CD8-positive, alpha-beta memory T cell (primary cell): ENCODE measurements at places on chromosomes 7 and 10.

DNA sequence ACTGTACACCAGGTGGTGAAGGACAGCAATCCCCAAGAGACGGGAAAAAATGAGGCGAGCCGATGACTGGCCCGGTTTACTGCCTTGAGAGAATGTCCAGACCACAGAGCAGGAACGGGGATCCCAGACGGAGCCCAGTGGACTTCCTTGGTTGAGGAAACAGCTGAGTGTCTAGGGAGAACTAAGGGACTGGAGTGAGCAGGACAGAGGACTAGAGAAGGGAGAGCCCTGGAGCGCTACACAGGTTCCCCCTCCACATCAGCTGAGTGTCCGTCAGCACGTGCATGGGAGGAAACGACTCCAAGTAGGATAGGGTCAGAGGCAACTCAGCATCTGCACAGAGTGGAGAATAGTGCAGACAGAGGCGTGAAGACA, 7.1 kb upstream of the WDR86 start:
- H3K4me3 ChIP-seq = no peak overlapping the region
- no peaks in the 10 kb centered on the region for H3K4me1 ChIP-seq
- no peak for DNase-seq
- H3K36me3 ChIP-seq = no peaks in the 10 kb centered on the region
- no peak overlapping the region for H3K27ac ChIP-seq
- no peaks in the 10 kb centered on the region for H3K27me3 ChIP-seq

DNA sequence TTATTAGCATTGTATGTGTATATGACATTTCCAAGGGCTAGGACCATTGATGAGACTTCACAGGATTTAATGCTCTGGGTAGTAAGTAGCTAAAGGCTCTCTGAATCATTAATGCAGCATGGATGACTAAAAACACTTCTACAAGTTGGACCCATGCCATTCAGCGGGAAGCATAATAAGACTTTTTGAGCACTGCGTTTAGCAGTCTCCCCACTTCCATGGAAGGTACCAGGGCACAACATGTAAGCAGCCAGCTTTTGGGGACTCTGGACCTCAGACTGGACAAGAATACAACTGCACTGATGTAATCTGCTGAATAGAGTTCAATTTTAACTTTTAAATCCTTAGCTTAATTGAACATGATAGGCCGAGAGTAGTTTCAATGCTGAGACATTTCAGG, 191.7 kb upstream of the IMMP2L start:
- no peak for DNase-seq
- no peak overlapping the region for H3K27ac ChIP-seq
- no peaks in the 10 kb centered on the region for H3K27me3 ChIP-seq
- no peak overlapping the region for H3K4me3 ChIP-seq

- H3K27ac ChIP-seq = no peak overlapping the region
- H3K4me3 ChIP-seq = no peak overlapping the region
- H3K27me3 ChIP-seq = no peaks in the 10 kb centered on the region
- no peaks in the 10 kb centered on the region for H3K4me1 ChIP-seq
- DNase-seq = no peak
Observed at GRCh38 chr7:111942450-111943081, 263.6 kb downstream of the DOCK4 start.

- H3K27ac ChIP-seq = no peak overlapping the region
- DNase-seq = no peak
- H3K36me3 ChIP-seq = no peaks in the 10 kb centered on the region
- no peak overlapping the region for H3K4me3 ChIP-seq
- no peaks in the 10 kb centered on the region for H3K4me1 ChIP-seq
- peaks cover 6% of the 10 kb centered on the region for H3K27me3 ChIP-seq
Observed at GRCh38 chr10:15571575-15571974, 148.1 kb downstream of the ITGA8 start.
